ENCODE measurements at places on chromosomes 11 and 22. TPM values are rescaled to one million over a fixed set of nuclear protein-coding genes. Genes with fewer than 3 reads are reported as not detected.

Gene CYP2D6
- total RNA-seq, result 2.7 TPM

Gene AKIP1
- 64.6 TPM for total RNA-seq

Gene RIMBP3C
- total RNA-seq, result 0.49 TPM

Gene SMARCB1
- 109 TPM for total RNA-seq

Gene CD3G
- not detected for total RNA-seq

Gene POU2AF3
- not detected for total RNA-seq

Gene NXPE4
- not detected for total RNA-seq

Gene HIKESHI
- 85.1 TPM for total RNA-seq

Gene NLRP14
- 0.12 TPM for total RNA-seq

Gene TCP11L1
- total RNA-seq, result 4.4 TPM

Gene C11orf87
- not detected for total RNA-seq

Gene PRDM11
- 4.3 TPM for total RNA-seq

Gene SCGB1C1
- total RNA-seq, result not detected

Gene LAYN
- 72.7 TPM for total RNA-seq

Data from MG63 (cell line).